ENCODE measurements at places on chromosomes 3 and 15.
A peak's percentile ranks its signal among the peaks of the same experiment; 100 is the strongest.

GRCh38 chr3:47573190-47574172 lies 5.2 kb downstream of the CSPG5 start:
- DNase-seq = no peak

DNA sequence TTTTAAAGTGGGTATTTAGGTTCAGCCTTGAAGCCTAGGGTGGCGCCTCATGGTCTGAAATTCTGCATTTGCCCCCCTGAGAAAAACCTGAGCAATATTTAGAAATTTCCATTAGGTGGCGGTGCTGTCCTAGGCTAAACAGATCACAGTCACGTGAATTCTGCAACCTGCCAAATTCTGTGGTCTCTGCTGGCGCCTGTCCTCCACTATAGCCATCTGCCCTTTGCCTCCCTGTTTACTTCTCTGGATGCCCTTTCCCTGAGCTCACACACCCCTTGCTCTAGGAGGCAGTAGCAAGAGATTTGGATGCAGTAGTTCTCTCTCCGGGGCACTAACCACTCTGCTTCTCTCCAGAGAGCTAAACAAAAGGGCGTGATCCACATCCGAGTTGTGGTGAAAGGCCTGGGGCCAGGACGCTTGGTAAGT lies 9.1 kb downstream of the MRPS11 start:
- DNase-seq = no peak

- no peak for DNase-seq
Observed at GRCh38 chr3:78580681-78581080, 1187.1 kb downstream of the ROBO1 start.

DNA sequence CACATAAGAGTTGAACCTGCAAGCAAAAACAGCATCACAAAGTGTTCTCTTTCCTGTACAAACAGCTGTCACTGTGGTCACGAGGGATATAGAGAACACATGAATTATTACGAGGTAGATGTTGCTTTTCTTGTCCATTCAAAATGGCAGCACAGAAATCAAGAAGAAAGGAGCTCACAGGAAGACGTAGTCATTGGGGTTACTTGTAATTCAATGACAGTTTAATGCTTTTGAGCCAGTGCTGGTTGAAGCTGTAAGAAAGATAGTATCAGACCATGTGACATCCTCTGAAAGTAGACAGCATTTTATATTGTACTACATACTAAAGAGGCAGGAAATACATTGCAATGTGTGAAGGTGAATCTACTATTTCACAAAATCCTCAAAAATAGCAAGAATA lies 140.4 kb downstream of the ABI3BP start:
- DNase-seq = no peak

GRCh38 chr3:161770484-161771386 lies 274.1 kb downstream of the OTOL1 start:
- no peak for DNase-seq

DNA sequence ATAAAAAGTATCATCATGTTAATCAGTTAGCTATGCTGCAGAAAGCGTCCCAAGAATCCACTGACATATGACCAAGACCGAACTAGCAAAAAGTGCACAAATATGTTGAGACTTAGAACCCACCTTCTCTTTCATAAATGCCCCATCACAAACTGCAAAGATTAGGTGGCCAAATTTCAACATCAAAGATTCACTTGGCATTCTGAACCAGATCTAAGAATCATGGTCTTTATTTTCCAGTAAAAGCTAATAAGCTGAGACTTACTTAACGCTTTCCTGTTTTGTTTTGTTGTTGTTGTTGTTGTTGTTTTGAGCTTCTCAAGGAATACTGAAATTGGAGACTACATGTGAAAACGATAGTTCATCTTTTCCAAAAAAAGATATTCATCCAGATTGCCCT lies 62.4 kb downstream of the ZBTB20 start:
- DNase-seq = no peak

DNA sequence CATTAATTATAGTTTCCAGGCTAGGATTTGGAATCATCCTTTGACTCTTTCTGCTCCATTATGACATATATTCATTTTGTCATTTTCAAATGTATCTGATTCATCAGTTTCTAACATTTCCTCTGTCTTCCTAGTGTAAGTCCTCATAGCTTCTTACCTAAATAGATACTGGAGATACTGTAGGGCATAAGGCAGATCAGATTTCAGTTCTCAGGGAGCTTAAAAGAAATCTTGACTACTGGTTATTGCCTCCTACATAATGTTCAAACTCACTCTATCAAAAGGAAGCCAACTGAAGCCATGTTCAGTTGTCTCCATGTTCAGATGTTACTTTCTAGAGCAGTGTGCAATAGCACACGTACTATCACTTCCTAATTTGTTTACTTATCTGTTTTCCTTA lies 29.6 kb upstream of the CTDSPL2 start:
- no peak for DNase-seq

GRCh38 chr3:159237226-159237625 lies 435.4 kb downstream of the MFSD1 start:
- no peak for DNase-seq

- no peak for DNase-seq
Observed at GRCh38 chr15:39321977-39322376, 258.9 kb upstream of the THBS1 start.

DNA sequence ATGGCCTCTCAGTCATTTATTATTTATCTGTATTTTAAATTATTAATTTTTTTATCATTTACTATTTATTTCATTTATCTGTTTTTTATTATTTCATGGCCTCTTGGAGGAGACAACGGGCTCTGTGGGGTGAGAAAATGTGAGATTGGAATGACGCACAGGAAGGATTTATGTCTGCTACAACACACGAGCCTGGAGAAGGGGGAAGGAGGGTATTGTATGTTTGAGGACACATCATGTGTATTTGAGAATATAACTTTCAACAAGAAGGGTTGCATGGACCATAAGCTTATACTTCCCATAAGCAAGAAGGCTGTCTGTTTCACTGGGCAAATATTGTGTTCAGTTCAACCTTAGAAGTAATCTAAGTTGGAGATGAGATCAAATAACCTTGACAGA lies 31.7 kb downstream of the LSM3 start:
- no peak for DNase-seq

DNA sequence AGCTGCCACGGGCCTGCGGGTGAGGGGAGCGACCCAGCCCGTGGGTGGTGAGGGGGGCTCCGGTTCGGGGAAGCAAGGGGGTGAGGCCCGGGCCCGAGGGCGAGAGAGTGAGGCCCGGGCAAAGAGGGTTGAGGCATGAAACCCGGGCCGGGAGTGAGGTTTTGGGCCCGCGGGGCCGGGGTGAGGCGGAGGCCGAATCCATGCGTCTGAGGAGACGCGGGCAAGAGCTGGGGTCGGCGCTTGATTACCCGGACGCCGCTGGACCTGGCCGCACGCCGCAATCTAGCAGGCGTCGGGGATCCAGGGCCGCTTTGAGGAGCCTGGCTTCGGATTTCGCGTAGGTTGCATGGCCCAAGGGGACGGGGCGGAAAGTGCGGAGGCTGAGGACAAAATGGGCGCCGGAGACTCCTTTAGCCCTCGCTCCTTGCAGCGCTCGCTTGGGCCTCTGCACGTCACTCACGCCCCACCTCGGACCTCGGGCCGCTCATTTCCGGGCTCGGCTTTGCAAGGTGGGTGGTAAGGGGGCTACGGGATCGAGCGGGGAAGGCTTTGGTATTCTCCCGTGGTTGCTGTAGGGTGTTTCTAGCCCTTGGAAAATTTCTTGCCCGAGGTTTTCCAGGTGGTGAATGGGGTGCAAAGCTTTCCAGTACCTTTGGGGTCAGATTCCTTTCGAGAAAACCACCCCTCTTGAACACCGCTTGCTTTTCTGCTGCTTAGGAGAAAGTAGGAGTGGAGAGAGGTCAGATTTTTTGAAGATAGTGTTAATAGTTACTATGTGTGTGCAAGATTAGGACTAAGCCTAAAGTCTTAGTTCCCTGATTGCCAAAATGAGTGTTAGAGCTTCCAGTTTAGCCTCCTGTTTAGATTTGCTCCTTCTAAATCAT lies 827 bp downstream of the SLC25A36 start:
- DNase-seq = peak; percentile 62

GRCh38 chr15:84734794-84735479 lies 13.5 kb upstream of the ZNF592 start:
- peak; percentile 29 for DNase-seq

DNA sequence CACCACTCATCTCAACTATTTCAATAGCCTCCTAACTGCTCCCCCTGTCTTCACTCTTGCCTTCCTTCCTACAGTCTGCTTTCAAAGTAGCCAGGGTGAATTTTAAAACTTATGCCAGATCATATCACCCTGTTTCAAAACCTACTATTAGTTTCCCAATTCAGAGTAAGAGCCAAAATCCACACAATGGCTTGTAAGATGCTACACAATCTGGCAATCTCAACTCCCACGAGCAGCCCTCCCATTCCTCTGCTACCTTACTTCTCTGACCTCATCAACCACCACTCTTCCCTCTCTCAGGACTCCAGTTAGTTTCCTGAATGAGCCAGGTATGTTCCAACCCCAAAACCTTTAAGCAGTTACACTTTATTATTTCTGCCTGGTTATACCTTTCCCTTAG lies 62.5 kb downstream of the VPS13C start:
- DNase-seq = no peak

GRCh38 chr3:46946856-46947545 lies 29.5 kb downstream of the CCDC12 start:
- DNase-seq = no peak

DNA sequence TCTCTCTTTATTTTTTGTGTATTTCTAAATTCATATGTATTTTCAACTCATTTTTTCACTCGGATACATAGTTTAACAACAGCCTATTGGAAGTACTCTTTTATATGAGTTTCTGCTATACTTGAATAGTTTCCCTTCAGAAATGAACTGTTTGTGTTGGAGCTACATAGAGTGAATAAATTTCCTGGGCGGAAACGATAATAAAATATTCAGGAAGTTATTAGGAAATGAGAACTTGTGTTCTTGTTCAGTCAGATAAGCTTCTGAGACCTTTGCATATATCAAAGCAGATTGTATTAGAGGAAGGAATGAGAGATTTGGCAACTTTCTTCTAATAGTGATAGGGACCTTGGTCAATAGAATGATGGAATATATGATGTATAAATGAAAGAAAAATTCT lies 27.3 kb downstream of the NEO1 start:
- no peak for DNase-seq

DNA sequence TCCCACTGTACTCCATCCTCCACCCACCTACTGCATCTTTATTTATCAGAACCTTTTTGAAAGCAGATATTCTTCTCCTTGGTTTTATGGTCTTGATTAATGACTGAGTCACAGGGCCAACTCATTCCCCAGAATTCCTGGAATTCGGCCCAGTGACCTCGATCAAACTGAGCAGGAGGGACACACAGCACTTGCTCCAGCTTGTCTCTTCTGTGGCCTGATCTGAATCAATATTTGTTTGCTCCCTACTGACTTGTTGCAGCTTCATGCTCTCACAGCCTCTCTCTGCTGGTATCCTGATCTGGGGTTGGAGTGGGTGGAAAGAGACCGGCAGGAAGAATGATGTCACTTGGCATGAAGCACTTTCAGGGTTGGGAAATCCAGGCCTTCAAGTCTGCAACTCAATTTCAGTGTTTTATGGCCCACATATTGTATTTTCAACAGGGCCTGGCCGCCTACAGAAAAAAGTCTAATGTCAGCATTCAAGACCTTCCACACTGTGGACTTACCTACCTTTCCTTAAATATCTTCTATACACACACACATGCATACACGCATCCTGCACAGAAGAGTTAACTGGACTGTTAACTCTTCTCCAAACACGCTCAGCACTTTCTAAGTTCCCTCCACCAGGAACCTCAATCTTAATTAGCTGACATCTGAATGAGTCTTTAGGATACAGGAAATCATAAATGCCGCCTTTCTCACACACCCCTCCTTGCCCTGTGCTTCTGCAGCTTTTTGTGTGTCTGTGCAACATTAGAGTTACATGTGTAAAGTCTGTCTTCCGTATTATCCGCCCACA lies 4.6 kb downstream of the ANXA2 start:
- DNase-seq = peak; percentile 14

- DNase-seq = no peak
Observed at GRCh38 chr3:149848238-149848637, 35.2 kb downstream of the RNF13 start.

- DNase-seq = no peak
Observed at GRCh38 chr3:79253704-79254103, 514.1 kb downstream of the ROBO1 start.

DNA sequence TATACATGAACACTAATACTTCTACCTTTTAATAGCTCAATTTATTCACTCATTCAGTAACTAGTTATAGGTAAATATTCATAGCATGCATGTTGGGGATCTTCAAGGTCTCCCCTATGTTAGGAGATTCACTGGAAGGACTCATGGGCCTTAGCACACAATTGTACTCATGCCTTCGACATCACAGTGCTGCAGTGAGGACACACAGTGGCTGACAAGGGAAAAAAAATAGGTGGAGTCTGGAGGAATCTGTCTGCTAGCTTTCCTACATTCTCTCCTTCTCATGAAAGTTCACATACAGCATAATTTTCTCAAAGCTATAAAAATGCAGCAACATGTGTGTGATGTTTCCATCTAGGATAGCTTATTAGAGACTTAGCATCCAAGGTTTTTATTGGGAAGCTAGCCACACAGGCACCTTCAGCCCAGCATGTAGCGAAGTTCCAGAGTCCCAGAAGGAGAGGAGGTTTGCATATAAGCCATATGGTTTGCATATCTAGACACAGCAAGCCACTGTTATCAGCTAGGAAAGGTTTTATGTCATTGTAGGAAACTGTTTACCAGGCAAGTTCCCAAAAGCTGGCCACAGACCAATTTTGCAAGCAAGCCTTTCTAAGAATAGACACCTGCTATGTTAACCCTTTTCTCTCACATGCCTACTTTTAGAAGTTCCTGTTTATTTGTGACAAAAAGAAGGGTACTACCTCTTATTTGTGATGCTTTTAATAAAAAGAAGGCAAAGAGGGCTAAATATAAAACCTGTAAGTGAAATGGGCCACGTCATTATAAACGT lies 46.4 kb downstream of the MORC1 start:
- no peak for DNase-seq

DNA sequence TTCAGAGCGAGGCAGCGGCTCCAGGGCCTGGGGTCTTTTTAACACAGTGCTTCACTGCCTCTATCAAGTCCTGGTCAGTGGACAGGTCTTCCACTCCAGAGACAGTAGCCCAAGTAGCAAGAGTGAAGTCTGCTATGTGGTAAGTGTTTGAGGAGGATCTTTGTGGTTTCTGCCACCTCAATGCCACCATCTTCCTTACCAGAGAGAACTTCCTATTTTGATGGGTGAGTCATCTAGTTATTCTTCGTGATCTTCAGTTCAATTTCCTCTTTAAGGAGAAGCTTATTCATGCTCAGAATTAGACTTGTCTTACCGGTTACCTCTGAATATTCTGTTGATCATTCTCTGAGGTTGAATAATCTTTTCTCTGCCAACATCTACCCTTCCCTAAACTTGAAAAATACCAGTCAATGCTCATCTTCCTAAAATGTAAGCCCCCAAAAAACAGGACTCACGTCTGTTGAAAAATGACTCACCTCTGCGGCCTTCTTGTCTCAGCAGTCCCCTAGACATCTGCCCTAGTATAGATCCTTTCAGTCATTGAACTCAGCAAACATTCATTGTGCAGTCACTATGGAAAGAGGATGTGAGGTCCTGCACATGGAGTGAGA lies 32.2 kb upstream of the BCL6 start:
- no peak for DNase-seq
